Activated CD4-positive, alpha-beta T cell treated with anti-CD3 and anti-CD28 coated beads, Interleukin-2, amount 10 ng/mL, durations not matched to agents 7 days and 5 days (primary cell): ENCODE measurements at places on chromosomes 5 and 9. TPM values are rescaled to one million over a fixed set of nuclear protein-coding genes. Genes with fewer than 3 reads are reported as not detected.

DNA sequence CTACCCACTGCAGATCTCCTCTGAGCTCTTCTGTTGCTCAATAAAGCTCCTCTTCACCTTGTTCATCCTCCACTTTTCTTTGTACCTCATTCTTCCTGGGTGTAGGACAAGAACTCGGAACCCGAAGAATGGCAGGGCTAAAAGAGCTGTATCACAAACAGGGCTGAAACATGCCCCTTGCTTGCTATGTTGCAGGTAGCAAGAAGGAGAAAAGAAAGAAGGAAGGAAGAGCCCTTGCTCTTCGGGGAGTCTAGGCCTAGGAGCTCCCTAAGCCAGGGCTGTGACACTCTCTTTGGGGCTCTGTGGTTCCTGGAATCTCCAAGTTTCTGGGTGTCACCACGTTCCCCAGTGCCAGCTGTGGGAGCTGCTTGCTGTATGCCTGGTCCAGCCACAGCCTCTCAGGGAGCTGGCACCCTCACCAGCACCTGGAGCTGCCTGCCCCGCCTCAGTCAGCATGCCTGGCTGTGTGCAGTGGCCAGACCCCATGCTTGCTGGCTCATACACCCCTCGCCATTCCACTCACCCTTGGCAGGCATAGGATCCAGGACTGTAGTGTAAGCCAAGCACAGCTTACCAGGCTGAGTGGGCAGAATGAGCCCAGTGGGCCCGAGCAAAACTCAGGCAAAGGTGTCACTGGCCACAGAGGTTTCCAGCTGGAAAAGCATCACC, 274.8 kb upstream of the ADRA1B start:
- DNase-seq = no peak

GRCh38 chr5:41598011-41598410, 87.6 kb upstream of the PLCXD3 start:
- DNase-seq = no peak

GRCh38 chr9:125797930-125798329, 50.8 kb downstream of the PBX3 start:
- DNase-seq = no peak

GRCh38 chr5:26921439-26921838, 116.9 kb downstream of the CDH9 start:
- DNase-seq = no peak

GRCh38 chr5:73861313-73861988, 235.5 kb downstream of the ARHGEF28 start:
- DNase-seq = no peak

- no peak for DNase-seq
Measured at GRCh38 chr9:135516132-135516860, 4.9 kb upstream of the LCN1 start.

GRCh38 chr5:40238066-40238745, 441.5 kb upstream of the PTGER4 start:
- no peak for DNase-seq

DNA sequence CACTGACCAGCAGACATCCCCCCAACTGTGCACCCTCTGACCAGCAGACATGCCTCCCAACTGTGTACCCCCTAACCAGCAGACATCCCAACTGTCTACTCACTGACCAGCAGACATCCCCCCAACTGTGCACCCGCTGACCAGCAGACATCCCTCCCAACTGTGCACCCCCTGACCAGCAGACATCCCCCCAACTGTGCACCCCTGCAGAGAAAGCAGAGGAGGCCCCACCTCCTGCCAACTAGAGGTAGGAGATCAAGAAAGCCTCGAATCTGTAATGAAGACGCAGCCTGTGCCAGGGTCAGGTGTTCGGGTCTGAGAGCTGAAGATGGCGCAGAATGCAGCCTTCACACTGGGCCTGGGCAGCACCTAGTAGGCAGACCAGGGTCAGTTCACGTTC, 29.8 kb upstream of the NSMF start:
- DNase-seq = no peak

- no peak for DNase-seq
Measured at GRCh38 chr5:92605591-92605990, 975.4 kb downstream of the NR2F1-AS1 start.

GRCh38 chr5:108251350-108251749, 130.5 kb downstream of the FBXL17 start:
- no peak for DNase-seq

DNA sequence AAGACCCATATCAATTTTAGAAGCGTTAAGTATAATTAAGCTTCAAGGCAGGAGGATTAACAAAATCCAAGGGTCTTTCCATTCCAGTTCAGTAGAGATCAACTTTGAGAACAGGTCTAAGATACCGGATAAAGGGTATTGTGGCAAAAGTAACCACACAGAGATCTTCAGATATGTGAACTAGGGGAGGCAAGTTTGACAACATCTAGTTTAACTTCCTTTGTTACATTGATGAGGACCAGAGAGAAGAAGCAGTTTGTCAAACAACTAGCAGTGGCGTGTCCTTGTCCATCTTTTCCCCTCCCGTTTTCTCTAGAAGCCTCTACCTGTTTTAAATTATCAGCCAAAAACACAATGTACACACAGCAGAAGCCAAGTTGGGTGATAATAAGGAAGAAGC, 8.6 kb downstream of the SLC36A2 start:
- no peak for DNase-seq

DNA sequence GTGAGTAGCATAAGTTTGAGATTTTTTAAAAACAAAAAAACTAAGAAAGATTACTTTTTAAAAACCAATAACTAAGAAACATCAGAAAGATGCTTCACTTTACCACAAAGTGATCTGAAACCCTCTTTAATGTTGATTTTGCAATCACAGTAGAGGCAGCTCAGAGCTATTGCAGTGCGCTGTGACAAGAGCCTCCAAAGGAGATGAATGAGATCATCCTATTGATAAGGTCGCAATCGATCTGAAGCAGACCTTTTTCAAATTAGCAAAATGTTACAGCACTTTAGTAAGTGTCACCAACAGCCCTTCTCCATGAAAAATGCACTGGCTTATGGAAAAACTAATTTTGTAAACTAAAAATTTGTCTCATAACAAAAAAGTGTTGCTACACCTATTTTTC, 284.6 kb upstream of the EFNA5 start:
- no peak for DNase-seq

DNA sequence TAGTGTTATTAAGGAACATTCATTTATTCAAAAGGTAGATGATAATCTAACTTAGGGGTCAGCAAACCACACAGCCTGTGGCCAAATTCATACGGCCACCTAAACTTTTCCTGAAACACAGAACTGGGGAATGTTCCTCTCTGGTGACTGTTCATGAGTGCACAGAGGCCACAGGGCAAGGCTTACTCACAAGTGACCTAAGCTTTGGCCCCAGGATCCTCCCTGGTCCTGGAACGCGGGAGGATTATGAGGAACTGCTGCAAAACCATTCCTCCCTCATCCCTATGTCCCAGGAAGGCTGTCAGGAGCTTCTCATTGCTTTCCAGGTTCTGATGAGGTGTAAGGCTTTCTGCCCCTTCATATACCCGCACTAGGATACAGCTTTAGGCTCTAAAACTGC, 397.6 kb downstream of the SEMA5A start:
- DNase-seq = no peak

Gene SPRY4
- total RNA-seq = 0.05 TPM

Gene BNC2
- total RNA-seq = not detected

Gene N4BP3
- total RNA-seq = 1.3 TPM

Gene NOXA1
- 0.46 TPM for total RNA-seq
